ENCODE measurements at places on chromosomes 5 and 9.

DNA sequence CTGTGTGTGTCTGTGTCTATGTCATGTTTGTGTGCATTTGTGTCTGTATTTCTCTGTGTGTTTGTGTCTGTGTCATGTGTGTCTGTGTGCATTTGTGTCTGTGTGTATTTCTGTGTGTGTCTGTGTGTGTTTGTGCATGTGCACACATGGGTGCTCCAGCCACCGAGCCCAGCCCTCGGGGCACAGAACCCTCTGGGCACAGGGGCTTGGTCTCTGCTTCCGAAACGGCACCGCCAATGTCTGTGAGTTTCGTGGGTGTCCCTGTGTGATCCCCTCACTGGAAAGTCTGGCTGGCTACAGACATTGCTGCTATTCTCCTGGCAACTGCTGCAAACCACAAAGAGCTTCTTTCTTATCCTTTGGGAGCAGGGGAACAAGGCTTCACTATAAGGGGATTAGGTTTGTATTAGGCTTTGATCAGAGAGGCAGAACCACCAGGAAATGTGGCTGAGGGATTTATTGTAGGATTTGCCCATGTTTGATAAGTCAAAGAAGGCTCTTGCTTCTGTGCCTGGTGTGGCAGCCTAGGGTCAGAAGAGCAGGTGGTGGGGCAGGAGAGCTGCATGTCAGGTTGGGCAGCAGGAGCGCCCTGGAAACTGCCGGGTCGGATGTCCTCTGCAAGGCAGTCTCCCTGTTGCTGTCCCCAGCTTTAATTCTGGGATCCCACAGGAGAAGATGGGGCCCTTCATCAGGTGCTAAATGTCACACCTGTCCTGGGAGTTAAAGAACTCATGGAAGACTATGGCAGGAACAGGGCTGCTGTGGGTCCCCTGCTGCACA lies 39.6 kb upstream of the FCN1 start:
- DNase-seq, result no peak

GRCh38 chr9:106718936-106719335 lies 144.0 kb upstream of the ZNF462 start:
- DNase-seq, result no peak

DNA sequence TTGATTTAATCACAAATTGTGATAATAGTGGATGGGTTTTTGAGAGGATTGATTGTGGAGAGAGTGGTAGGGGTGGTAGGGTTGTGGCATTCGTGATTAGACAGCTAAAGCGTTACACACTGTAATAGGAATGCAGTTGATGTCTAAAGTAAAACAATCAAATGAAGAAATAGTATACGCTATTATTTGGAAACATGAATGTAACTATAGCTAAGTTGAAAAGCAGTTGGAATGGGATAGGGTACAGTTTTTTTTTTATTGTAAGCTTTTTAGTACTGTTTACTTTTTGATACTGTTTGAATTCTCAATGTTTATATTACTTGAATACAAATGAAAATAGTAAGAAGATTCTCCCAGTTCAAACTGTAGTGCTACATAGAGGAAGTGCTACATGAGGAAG lies 51.8 kb downstream of the RANBP17 start:
- DNase-seq, result no peak

- DNase-seq, result no peak
Measured at GRCh38 chr5:67195406-67196275, 958 bp downstream of the CD180 start.

GRCh38 chr5:120873083-120873482 lies 409.0 kb downstream of the PRR16 start:
- no peak for DNase-seq

DNA sequence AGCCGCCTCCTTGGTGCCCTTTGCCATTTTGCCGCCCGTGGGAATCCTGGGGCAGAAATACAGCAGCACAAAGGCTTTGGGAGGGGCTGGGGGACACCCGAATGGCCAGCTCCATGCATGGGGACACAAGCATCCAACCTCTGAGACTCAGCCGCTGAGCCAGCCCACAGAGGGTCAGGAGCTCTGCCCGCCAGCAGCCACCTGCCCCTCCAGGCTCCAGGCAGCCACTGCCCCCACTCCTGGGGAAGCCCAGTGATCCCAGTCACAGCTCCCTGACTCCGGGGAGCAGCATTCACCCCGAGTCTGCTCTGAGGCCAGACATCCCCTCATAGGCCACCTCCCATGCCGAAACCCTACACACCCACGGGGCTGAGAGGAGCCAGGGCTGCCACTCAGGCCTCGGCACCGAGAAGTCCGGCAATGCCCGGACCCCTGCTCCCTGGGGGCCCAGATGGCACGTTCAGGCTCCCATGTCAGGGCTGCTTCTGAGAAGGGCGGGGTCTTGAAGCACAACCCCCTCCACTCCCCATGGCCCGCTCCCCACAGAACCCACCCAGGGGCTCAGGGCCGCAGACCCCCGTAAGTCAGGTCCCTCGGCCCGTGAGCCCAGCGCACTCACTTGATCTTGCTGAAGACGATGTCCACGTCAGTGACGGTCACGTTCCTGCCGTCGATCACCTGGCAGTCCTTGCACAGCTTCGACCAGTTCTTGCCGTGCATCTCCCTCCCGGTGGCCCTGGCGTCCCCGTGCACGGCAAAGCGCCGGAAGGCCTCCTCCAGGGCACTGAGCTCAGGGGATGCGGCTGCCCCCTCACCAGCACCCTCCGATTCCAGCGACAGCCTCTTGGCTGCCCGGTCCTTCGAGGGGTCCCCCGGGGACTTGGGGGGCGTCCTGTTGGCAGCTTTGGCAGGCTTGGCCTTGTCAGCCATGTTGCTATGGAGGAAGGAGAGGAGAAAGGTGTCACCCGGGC lies 15.7 kb downstream of the TPPP start:
- no peak for DNase-seq

- no peak for DNase-seq
Measured at GRCh38 chr5:102153003-102153759, 142.9 kb downstream of the SLCO4C1 start.

DNA sequence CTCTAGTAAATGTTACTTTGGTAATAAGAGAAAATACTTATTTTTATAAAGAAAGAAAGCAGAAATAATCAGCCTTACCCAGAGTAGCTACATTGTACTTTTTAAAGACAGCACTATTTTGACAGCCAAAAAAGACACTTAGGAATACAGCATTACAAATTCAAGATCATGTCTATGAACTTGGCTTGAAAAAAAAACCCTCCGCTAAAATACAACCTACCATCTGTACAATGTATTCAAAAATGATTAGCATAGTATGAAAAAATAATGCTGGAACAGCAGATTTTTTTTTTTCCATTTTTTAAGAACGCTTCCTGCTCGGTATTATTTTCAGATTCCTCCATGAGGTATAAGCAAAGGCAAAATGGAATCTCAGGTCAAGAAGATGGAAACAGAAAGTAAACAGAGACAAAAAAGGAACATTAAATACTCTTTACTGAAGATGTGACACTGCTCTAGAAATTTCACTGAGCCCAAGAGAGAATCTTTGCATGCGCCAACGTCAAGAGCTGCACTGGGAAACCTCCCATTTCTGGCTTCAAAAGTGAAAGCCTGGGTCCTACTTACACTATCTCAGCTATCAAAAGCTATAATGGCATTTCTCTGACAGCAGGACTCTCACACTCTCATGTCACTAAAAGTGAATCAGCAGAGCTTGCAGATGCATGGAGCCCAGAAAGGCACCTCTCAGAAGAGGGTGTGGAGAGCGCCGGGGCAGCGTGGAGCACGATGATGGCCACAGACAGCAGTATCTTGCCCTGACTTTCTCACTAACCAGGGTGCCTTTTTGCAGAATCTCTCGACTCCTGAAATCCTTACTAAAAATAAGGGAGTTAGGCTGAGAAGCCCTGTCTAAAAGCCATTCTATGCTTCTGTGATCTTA lies 167.4 kb downstream of the ELAVL2 start:
- DNase-seq, result no peak

- no peak for DNase-seq
Measured at GRCh38 chr9:14538526-14538925, 154.7 kb downstream of the ZDHHC21 start.

DNA sequence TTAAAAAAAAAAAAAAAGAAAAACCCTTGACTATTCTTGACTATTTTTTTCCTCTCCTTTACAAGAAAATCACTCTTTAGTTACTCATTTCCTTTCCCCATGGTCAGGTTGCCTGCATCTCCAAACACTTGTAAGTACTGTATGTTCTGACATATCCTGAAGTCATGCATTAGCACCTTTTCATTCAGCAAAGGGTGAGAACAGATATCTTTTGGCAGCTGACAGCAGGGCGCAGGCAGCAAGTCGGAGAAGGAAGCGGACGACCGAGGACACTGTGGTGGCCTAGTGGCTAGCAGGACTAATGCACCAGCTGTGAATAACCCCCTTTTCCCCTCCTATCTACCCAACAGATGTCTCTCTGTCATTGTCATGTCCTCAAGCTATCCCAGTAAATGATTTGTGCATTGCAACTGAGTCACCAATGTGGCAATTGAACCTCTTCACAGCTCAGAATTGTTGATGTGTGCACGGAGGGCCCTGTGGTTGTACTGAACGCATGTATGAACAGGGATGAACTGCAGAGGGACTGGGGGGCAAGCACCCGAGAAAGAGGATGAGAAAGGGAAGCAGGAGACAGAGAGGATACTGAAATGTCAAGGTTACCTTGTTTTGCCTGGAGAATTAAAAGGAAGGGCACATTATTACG lies 996.0 kb upstream of the ARRDC3 start:
- DNase-seq, result no peak
